ENCODE measurements at places on chromosomes 7 and 10. TPM values are rescaled to one million over a fixed set of nuclear protein-coding genes. Genes with fewer than 3 reads are reported as not detected.

GRCh38 chr7:31079126-31079823 is 27.2 kb downstream of the ADCYAP1R1 start:
- H3K27me3 ChIP-seq: no peaks in the 10 kb centered on the region
- no peak for DNase-seq
- no peaks in the 10 kb centered on the region for H3K36me3 ChIP-seq
- H3K4me1 ChIP-seq: no peaks in the 10 kb centered on the region

Gene TMEM243
- polyA plus RNA-seq: 32.1 TPM

- H3K27me3 ChIP-seq: no peaks in the 10 kb centered on the region
- peaks cover 32% of the 10 kb centered on the region for H3K36me3 ChIP-seq
- peak; percentile 4 for DNase-seq
- no peak overlapping the region for H3K27ac ChIP-seq
Measured at GRCh38 chr7:33379891-33380525, 250.6 kb downstream of the BBS9 start.

Gene SUN3
- polyA plus RNA-seq: not detected

Gene OTUD1
- 5.0 TPM for polyA plus RNA-seq

GRCh38 chr7:100132126-100132525 is 5.4 kb downstream of the MBLAC1 start:
- DNase-seq: no peak
- peaks cover 37% of the 10 kb centered on the region for H3K4me1 ChIP-seq
- no peaks in the 10 kb centered on the region for H3K36me3 ChIP-seq
- H3K4me3 ChIP-seq: no peak overlapping the region

- peak overlapping the region; percentile 65 for H3K4me3 ChIP-seq
- H3K27ac ChIP-seq: peak overlapping the region; percentile 77
- peaks cover 33% of the 10 kb centered on the region for H3K27me3 ChIP-seq
- DNase-seq: peak; percentile 45
- H3K36me3 ChIP-seq: no peaks in the 10 kb centered on the region
- H3K4me1 ChIP-seq: peaks cover 6% of the 10 kb centered on the region
Measured at GRCh38 chr7:50304911-50305582, 531 bp downstream of the IKZF1 start.
